ENCODE measurements at places on chromosomes 1 and 21.

GRCh38 chr1:20411196-20411980, 74.6 kb downstream of the CAMK2N1 start:
- no peak for DNase-seq

DNA sequence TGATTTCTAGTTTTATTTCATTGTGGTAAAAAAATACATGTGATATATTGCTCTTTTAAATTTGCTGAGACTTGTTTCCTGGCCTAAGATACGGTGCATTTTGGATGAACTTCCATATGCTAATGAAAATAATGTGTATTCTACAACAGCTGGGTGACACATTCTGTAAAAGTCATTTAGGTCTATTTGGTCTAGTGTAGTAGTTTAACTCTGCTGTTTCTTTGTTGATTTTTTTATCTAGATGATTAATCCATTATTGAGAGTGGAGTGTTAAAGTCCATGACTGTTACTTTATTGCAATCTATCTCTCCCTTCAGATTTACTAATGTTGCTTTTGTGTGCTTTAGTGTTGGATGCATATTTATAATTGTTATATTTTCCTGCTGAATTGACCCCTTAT, 161.4 kb downstream of the VAV3 start:
- no peak for DNase-seq

GRCh38 chr1:155570593-155570990, 8.0 kb upstream of the ASH1L start:
- no peak for DNase-seq

DNA sequence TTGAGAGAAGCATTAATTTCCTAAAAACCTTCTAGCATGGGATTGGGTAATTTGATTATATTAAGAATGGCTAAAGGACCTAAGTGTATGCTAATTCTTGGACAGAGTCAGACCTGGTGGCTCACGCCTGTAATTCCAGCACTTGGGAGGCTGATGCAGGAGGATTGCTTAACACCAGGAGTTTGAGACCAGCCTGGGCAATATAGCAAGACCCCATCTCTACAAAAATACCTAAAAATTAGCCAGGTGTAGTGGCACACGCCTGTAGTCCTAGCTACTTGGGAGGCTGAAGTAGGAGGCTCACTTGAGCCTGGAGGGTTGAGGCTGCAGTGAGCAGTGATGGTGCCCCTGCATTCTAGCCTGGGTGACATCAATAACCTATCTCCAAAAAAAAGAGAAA, 45.9 kb upstream of the BMP8A start:
- DNase-seq = no peak

GRCh38 chr1:192401825-192402224, 85.0 kb downstream of the RGS21 start:
- no peak for DNase-seq

GRCh38 chr1:54849219-54850068, 37.6 kb downstream of the DHCR24 start:
- no peak for DNase-seq

DNA sequence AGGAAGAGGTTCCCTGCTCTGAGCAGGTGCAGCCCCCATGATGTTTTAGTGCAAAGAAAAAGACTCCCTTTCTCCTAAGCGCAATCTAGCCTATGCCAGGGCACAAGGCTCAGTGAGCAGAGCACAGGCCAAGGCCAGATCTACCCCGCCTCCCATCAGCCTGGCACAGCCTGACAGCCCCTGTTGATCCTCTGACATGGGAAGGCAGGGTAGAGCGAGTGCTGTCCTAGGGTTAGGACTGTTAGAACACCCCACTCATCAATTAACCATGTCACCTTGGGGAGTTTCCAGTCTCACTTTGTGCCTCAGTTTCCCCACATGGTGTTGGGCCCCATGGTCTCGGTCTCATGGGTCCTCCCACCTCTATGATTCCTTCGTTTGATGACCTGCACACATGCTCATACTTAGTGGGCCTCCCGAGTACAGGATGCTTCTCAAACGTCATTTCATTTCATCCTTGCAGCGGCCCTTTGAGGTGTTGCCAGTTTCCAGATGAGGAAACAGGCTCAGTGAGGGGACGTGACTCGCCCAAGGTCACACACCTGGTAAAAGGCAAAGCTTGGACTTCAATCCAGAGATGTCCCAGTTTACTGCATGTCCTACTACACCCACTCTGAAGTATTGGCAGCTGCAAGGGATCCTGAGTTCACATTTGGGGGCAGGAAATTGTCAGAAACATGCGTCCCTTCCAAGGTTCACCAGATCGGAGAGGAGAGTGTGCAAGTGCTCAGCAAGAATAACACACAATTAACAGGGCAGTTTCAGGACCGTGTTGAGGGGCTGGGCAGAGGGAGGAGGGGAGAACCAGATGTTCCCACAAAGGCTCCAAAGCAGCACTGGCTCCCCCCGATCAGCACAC, 213.3 kb downstream of the TRABD2B start:
- no peak for DNase-seq

- DNase-seq = no peak
Observed at GRCh38 chr1:111279144-111279543, 11.5 kb upstream of the CHIA start.

DNA sequence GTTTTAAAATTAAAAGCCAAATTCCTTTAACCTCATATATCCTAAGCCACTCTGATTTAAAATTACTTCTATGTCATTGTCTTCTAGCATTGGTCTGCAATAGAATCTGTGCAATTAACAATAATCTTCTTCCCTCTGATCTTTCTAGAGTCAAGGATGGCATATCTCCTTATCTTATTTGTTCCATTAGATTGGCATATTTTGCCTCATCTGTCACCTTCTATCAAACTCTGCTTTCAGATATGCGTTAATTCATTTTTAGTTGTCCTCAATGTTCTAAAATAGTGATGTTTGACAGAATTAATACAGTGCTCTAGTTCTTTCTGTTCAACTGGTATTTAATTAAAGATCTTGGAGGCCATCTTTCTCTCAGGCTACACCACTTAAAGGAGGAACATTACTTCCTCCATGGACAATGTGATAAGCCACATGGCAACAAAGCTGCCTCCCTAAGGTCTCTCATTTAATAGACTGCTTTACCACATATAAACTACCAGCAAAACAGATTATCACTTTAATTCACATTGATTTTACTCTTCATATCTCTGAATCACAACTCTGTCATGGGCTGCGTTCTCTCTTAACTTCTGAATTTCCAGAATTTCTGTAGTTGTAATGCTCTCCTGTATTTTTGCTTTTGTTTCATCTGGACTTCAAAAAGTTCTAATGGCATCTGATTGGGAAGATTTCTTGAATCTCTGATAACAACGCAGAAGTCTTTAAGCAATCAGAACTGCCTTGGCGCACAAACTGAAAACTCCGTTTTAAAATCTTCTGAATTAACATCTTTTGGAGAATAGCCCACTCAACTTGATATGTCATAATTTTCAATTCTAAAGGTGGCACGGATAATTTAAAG, 2.8 kb downstream of the NRIP1 start:
- DNase-seq = no peak

DNA sequence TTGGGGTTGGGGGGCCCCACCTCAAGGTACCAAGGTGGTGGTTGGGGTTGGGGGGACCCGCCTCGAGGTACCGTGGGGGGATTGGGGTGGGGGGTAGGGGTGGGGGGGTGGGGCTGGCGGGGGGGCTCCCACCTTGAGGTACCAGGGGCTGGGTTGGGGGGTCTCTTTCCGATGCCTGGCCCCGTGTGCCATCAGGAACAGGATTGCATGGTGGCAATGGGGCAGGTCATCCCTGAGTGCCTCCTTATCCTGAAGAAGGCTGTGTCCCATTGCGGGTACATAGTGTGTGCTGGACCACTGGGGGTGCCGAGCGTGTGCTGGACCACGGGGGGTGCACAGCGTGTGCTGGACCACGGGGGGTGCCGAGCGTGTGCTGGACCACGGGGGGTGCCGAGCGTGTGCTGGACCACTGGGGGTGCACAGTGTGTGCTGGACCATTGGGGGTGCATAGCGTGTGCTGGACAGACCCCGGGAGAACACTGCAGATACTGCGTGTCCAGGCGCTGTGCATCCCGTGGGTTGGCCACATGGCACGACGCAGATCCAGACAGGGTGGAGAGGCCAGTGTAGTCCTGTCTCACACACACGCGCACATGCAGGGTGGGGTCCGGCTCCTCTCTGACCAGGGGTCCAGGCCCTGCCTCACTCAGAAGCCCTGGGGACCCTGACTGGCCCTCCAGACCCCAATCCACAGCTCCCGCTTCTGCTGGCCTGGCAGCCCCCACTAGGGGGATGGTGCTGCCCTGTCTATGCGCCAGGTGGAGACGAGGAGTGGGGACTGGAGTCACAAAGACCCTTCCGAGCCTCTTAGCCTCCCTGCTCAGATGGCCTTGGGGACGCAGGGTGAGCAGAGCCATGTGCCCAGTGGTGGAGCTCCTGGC, 4.2 kb downstream of the SCNN1D start:
- no peak for DNase-seq

Measured in activated T-helper 1 cell treated with anti-CD3 and anti-CD28 coated beads, Interleukin-2, amount 50 U/mL, for 16 hours (primary cell).